ENCODE measurements at places on chromosomes 3 and 15. TPM values are rescaled to one million over a fixed set of nuclear protein-coding genes. Genes with fewer than 3 reads are reported as not detected.

The CHRNA5 gene
- total RNA-seq, result 0.76 TPM

The COMMD4 gene
- 67.6 TPM for total RNA-seq

The CNTN3 gene
- total RNA-seq, result 3.8 TPM

The ITIH1 gene
- 0.22 TPM for total RNA-seq

The CHST13 gene
- 3.3 TPM for total RNA-seq

DNA sequence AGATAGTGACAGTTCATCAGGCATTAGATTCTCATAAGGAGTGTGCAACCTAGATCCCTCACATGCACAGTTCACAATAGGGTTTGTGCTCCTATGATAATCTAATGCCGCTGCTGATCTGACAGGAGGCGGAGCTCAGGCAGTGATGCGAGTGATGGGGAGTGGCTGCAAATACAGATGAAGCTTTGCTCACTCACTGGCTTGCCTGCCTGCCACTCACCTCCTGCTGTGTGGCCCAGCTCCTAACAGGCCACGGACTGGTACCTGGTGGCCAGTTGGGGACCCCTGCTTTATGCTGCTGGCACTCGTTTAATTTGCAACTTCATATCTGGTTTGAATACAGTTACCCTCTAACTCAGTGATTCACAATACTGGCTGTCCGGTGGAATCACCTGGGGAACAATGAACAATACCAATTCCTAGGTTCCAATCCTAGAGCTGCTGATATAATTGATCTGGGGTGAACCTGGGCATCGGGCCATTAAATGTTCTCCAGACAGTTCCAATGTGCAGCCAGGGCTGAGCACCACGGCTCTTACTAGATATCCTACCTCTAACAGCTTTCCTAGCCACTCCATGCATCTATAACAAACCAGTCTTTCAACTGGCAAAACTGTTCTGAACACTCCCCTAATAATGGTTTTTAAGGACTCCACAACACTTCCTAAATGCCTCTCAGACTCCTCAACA is 131.4 kb downstream of the ATP1B3 start:
- H3K27ac ChIP-seq, result no peak overlapping the region
- no peaks in the 10 kb centered on the region for H3K27me3 ChIP-seq
- no peak for DNase-seq

- no peak overlapping the region for H3K4me3 ChIP-seq
- no peaks in the 10 kb centered on the region for H3K27me3 ChIP-seq
- no peaks in the 10 kb centered on the region for H3K36me3 ChIP-seq
- no peak overlapping the region for H3K27ac ChIP-seq
Measured at GRCh38 chr3:46854555-46854991, 8.7 kb downstream of the MYL3 start.

DNA sequence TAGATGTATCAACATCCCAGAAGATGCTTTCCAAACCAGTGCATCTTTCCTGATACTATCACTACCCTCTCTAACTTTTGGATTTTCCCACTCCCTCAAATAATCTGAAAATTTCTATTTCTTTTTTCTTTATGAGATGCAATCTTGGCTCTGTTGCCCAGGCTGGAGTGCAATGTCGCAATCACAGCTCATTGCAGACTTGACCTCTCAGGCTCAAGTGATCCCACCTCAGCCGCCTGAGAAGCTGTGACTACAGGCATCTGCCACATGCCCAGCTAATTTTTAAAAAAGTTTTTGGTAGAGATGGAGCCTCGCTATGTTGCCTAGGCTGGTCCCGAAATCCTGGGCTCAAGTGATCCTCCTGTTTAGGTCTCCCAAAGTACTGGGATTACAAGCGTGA is 239.7 kb downstream of the SUCLG2 start:
- H3K36me3 ChIP-seq, result no peaks in the 10 kb centered on the region
- no peak overlapping the region for H3K4me3 ChIP-seq
- no peak for DNase-seq
- no peaks in the 10 kb centered on the region for H3K27me3 ChIP-seq
- H3K27ac ChIP-seq, result no peak overlapping the region

GRCh38 chr3:182789371-182789770 is 3.9 kb upstream of the ATP11B start:
- no peak overlapping the region for H3K4me3 ChIP-seq
- no peaks in the 10 kb centered on the region for H3K4me1 ChIP-seq
- H3K36me3 ChIP-seq, result no peaks in the 10 kb centered on the region
- no peaks in the 10 kb centered on the region for H3K27me3 ChIP-seq
- H3K27ac ChIP-seq, result no peak overlapping the region

DNA sequence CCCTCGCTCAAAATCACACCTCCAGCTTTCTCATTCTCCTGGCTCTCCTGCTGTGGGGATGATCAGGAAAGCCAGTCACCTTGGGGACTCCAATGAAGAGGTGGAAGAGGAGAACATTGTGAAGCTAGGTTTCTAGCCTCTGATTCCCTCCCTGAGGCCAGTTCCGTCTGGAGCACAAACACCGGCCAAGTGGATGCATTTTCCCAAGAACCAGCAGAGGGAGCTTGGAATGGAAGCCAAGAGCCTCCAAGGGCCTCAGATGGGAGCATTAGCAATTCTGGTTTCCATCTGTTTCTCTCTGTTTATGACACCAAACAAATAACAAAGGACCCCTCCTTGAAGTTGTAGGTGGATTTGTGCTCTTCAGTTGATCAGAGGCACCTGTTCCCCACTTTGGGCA is 40.6 kb upstream of the NMNAT3 start:
- no peaks in the 10 kb centered on the region for H3K4me1 ChIP-seq
- H3K36me3 ChIP-seq, result no peaks in the 10 kb centered on the region
- no peak overlapping the region for H3K4me3 ChIP-seq
- peak; percentile 37 for DNase-seq
- H3K27me3 ChIP-seq, result no peaks in the 10 kb centered on the region
- H3K27ac ChIP-seq, result no peak overlapping the region
